Activated CD8-positive, alpha-beta memory T cell treated with anti-CD3 and anti-CD28 coated beads for 24 hours (primary cell): ENCODE measurements at places on chromosomes 7 and 10.

DNA sequence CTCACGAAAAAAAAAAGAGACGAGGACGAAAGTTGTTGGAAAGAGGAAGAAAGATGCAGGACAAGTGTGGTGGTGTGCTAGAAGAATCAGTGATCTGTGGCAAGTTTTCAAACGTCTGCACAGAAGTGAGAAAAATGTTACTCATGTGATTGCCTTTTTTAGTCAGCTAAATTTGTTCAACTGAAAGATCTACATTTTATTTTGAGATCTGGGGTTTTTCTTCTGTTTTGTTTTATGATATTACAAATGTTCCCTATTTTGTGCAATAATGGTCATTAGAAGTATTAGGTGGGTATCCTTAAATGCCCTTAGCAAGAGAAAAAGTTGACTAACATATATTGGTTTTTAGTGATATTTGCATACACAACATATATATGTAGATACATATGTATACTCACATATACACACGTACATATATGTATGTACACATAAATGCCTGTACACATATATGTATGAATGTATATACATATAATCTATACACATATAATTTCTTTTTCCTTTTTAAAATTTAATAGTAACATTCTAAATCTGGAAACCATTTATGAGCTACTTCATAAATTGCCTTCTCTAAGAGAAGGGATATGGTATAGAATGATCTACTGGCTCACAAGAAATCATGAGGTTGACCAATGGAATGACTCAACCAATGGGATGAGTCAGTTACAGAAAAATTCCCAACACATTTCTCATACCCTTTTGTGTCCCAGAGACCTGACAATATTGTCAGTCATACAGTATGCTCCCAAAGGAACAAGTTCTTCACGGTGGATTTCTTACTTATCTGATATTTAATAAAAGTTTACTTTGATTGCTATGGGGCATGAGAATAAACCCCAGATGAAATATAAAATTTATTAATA is 38.4 kb downstream of the SLC39A12 start:
- DNase-seq, result no peak

- no peak for DNase-seq
These were observed 15.8 kb downstream of the KLLN start for GRCh38 chr10:87847550-87847949.

GRCh38 chr7:124275411-124275810 is 242.5 kb upstream of the TMEM229A start:
- DNase-seq, result no peak

DNA sequence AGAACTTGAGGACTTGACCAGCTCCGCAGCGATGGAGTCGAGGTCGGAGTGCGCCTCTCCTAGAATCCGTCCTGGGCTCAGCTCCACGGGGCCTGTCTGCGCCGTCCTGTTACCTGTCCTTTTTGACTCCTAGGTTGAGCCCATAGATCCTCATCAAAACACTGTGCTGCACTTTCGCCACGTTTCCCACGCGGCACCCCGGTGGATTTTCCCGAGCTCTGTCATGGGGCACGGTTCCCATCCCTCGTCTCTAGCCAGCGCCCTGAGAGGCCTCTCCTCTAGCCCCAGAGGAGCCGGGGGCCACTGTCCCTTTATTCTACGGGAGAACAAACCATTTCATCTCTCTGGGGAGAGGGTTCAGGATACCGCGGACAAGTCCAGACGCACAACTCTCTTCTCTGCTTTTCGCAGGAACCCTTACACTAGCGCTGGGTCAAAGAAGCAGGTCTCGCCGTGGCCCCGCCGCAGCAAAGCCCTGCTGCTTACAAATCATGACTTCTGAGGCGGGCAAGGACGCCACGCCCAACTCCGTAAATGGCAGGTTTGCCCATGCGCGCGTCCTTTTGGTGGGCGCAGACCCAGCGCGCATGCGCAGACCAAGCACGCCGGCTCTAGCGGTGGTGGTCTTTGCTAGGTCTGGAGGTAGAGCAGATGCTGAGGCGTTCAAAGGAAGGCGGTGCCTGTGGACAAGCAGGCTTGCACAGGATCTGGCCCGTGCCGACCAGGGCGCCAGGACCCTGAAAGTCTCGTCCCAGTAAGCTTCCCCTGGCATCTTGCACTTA is 10.3 kb upstream of the ANKRD7 start:
- DNase-seq, result peak; percentile 93

DNA sequence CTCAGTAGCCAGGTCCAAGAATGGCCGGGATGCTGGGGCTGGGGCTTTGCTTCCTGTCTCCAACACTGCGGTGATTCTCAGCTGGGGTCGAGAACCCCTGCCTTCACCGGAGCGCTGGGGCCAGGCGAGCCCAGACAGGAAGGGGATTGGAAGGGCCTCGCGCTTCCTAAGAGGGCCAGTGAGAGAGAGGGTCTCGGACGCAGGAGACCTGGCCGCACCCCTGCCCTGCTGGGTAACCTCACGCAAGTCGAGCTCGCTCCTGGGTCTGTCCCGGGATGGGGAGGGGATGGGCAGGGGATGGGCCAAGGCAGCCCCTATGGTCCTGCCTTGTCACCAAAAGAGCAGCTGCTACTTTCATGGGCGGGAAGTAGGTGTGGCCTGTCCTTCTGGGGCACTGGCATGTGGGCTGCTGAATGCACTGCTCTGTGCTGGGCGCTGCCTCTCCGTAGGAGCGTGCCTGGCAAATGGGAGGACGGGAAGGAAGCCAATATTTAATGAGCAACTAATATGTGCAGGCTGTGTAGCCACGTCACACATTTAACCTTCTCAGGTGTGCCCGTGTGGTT is 20.0 kb downstream of the KCNK18 start:
- peak; percentile 66 for DNase-seq

DNA sequence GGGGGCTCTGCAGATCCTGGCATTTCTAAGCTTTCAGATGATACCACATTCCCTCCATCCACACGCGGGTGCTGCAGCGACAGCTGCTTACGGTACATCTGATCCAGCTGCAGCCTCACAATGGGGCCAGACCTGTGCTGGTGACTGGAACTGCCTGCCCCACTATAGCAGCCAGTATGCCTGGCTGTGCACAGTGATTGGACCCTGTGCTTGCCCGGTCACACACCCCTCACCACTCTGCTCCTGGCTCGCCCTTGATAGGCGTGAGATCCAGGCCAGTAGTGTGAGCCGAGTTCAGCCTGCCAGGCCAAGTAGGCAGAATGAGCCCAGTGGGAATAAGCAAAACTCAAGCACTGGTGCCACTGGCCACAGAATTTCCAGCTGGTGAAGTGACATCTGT is 164.8 kb downstream of the NRBF2 start:
- DNase-seq, result no peak
